GM12878 (cell line): ENCODE measurements at places on chromosomes 3 and 15. TPM values are rescaled to one million over a fixed set of nuclear protein-coding genes. Genes with fewer than 3 reads are reported as not detected.

DNA sequence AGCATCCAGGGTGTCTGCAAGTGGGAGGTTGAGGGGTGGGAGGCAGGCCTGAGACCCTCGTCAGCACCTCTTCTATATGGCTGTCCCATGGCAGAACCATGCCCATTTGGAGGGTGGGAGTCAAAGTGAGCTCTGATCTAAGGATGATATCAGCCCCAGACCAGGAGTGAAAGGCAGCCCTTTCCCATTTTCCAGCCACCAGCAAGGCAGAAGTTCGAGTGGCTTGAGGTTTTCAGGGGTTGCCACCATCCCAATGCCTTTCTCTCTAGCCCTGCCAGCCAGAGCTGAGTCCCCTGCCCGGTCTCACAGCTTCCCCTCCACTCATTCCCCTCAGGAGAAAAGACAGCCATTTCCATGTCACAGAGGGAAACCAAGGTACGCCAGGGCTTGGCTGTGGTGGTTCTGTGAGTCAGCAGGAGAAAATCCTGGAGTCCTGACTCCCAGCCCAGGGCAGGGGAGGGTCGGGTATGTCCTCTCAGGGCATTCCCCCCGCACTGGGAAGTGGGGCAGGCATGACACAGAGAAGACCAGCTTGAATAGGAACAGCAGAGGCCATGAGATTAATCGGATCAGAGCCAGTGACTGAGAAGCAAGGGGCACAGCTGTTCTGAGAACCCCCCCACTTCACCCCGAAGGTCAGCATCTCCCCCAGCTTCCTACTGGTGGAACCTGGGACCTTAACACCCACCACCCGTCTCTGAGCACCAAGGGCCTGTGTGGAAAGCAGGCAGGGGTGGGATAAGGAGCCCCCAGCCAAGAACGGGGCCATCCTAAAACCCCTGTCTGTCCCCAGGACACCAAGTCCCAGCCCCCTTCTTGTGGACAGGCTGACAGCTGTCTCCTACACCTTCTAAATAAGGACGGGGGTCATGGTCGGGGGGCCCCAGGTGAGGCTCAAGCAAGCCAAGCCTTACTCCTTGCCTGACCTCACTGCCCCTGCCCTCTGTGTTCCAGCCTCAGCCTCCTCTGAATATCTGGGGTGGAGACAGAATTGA, 965 bp upstream of the SLC38A3 start:
- DNase-seq: no peak

Gene NFKBIZ
- total RNA-seq: 27.0 and 27.3 TPM in 2 replicates

DNA sequence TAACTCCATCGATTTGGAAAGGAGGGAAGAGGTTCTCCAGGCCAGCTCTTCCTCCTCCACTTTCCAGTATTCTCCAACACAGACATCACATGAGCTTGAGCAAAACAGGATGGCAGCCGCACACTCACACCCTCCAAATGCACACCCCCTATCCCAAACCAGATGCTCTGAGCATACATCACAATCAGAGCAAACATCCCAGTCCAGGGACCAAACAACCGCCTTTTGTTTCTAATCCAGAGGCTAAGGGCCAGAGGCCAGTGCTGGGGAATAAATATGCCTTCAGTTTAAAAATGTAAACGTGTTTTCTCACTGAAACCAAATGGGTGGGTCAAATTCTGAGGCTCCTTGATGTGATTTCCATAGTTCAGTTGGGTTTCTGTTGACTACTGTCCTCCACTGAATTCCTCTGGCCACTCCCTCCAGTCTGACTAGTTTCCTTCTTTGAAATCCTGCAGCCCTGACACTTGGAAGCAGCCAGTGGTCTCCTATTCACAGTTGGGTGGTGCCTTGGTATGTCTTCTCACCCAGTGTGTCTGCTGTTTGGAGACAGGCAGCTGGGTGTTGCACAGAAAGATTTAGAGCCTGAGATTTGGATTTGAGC, 19.2 kb upstream of the MFGE8 start:
- DNase-seq: no peak

Gene TMEM45A
- total RNA-seq: 0.90 and 1.0 TPM in 2 replicates

GRCh38 chr3:117751651-117752050, 1042.1 kb downstream of the TUSC7 start:
- no peak for DNase-seq

- no peak for DNase-seq
Observed at GRCh38 chr3:134093956-134094355, 64.2 kb upstream of the SLCO2A1 start.

- no peak for DNase-seq
Observed at GRCh38 chr3:32340611-32341365, 50.9 kb upstream of the CMTM7 start.

GRCh38 chr15:57456559-57456958, 80.3 kb downstream of the CGNL1 start:
- DNase-seq: no peak

Gene COL8A1
- total RNA-seq: 0.10 and 0.13 TPM in 2 replicates

GRCh38 chr15:90674476-90674875, 42.7 kb upstream of the BLM start:
- DNase-seq: no peak

Gene DNAH12
- total RNA-seq: 0.05 and 0.19 TPM in 2 replicates

DNA sequence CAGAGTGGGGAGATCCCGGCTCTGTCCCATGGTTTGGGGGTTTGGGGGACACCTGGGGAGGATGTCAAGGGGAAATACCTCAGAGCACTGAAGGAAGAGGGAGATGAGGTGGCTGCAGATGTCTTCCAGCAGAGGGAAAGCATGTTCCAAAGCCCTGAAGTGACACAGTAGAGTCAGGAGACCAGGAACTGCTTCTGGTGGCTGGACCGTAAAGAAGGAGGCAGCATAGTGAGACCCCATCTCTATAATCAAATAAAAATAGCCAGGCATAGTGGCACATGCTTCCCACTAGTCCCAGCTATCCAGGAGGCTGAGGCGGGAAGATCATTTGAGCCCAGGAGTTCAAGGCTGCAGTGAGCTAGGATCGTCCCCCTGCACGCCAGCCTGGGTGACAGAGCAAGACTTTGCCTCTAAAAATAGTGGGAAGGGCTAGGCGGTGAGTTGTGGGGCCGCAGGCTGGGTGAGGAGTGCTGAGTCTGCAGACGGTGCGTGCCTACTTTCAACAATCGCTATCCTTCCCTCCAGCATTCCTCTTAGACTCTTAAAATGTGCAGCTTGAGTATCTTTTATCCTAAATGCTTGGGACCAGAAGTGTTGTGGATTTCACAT, 26.2 kb downstream of the HES1 start:
- no peak for DNase-seq

Gene GOLGA8O
- not detected in 2 replicates for total RNA-seq

GRCh38 chr3:45259133-45259532, 33.0 kb upstream of the TMEM158 start:
- DNase-seq: no peak

- peak; percentile 62 for DNase-seq
Observed at GRCh38 chr3:106172780-106173179, 304.0 kb upstream of the CBLB start.

DNA sequence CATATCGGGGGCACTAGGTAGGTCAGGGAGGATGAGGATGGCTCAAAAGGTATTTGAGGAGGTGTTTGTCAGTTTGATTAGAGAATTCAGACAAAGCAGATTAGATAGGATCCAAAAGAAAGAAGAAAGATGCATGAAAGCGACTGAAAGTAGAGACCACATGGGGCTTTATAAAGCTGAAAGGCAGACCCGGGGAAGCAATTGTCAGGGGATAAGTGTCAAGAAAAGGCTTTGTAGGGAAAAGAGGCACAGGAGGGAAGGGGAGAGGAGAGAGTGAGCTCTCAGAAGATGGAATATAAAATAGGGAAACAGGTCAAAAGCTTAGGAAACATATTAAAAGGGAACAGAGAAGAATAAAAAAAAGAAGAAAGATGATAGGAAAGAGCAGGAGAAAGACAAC, 308.2 kb upstream of the RORA start:
- DNase-seq: no peak

Gene STRIT1
- total RNA-seq: not detected in 2 replicates

Gene BOC
- total RNA-seq: 0.13 TPM in 1 of 2 replicates, not detected in the other

DNA sequence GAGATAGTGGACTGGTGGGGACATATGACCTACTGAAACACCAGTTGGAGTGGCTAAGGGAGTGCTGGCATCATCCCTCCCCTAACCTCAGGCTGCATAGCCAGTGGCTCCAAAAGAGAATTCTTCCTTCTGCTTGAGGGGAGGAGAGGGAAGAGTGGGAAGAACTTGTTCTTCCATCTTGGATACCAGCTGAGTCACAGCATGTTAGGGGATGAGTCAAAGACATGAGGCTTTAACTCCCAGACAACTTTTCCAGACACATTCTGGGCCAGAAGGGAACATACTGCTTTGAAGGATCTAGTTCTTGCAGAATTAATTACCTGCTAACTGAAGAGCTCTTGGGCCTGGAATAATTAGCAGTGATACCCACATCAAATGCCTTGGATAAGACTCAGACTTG, 36.8 kb upstream of the PEX5L start:
- DNase-seq: no peak

DNA sequence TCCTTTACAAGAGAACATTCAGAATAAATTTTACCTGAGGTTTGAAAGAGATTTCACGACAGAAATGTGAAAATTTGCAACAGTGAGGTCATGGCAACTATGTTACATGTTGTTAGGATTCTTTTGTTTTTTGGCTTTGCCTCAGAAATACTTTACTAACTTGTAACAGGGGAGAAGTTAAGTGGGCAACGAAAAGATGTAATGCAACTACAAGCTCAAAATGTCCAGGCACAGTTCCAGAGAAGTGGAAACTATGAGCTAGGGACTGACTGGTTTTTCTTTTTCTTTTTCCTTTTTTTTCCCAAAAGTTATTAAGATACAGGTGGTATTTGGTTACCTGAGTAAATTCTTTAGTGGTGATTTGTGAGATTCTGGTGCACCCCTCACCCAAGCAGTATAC, 111.5 kb upstream of the PPP2R3A start:
- DNase-seq: no peak

- DNase-seq: no peak
Observed at GRCh38 chr15:48861813-48862431, 16.0 kb upstream of the EID1 start.

GRCh38 chr15:97141360-97141759, 810.9 kb downstream of the NR2F2 start:
- no peak for DNase-seq

- no peak for DNase-seq
Observed at GRCh38 chr15:80697075-80697685, 2.1 kb downstream of the ABHD17C start.

DNA sequence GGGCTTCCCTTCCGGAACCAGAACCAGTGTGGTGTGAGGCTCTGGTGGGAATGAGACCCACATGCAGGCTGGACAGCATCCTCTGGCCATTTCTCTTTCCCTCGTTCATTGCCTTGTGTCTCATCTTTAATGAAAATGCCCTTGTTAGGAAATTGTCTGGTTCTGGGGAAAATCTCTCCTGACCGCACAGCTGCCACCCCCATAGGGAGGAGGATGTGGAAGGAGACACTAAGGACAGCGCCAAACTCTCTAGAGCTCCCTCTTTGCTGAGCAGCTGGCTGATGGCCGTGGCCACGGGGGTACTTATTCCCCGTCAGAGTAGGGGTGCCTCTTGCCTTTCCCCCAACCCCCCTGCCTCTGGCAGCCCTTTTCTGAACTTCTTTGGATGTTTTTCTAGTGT, 297.6 kb upstream of the C2CD4B start:
- DNase-seq: no peak

Gene RBP2
- not detected in 2 replicates for total RNA-seq

GRCh38 chr3:134904776-134905646, 110.0 kb downstream of the EPHB1 start:
- DNase-seq: peak; percentile 55

Gene CCR8
- total RNA-seq: 14.4 and 16.9 TPM in 2 replicates

GRCh38 chr15:98232761-98233160, 272.3 kb downstream of the ARRDC4 start:
- DNase-seq: no peak

DNA sequence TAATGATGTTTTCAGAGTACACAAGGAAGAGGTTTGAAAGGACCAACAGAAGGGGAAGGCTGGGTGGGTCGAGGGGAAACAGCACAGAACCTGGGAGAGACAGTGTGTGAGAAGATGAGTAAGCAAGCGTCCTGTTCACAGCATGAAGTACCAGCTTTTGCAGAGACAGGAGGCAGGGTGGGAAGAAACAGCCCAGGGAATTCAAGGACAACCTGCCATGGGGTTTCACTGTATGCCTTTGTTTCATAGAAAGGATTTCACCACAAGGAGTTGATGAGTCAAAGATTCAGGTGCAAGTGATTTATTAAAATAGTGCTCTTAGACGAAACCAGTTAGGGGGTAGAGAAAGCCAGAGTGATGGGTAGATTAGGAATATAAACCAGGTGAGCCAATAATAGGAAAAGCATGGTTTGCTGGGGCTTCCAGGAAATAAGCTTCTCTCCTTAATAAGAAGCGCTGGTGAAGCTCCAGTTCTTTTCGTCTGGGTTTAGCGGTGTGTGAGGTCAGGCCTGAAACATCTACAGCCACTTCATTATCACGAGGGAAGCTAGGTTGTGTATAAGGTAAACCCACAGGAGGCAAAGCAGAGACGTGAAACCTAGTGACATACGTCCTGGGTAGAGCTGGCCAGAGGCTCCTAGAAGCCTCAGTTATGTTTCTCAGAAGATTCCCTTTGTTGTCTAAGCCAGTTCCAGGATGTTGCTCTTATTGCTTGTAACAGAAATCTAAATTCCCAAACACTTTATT, 3.9 kb downstream of the HHLA2 start:
- DNase-seq: no peak

GRCh38 chr15:100833417-100834389, 45.9 kb upstream of the ALDH1A3 start:
- DNase-seq: no peak

DNA sequence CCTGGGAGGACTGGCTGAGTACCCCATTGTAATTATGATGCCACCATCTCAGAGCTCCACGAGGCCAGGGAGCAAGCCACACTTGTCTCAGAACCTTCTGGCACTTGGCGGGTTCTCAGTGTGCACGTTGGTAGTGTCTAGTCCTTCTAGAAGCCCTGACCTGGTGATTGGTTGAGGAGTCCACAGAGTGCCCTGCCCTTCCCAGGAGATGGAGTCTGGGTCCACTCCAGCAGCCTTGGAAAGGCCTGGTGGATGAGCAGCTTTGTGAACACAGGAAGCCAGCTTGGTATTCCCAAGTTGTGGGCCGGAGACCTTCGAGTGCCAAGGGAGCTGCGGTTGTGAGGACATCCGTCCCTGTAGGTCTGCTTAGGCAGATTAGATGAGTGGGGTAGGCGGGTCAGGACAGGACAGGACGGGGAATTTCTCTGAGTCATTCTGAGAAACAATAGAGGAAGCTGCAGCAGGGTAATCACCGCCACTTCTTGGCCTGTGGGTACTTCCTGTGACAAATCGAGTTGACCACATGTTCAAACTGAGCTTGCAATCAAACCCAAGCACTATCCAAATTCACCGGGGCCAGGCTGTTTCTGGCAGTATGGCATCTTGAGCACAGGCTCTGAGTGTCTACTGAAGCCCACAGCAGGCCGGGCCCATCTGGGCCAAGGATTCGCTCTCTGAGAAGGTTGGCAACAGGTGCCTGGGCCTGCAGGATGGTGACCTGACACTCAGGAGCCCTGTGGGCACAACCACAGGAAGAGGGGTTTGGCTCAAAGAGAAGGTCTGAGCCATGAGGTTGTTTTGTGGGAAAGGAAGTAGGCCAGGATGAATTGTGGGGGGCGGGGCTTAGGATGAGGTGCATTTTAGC, 71.5 kb upstream of the PLXNA1 start:
- peak; percentile 98 for DNase-seq

GRCh38 chr3:148319161-148319915, 378.4 kb upstream of the AGTR1 start:
- peak; percentile 89 for DNase-seq

- DNase-seq: peak; percentile 34
Observed at GRCh38 chr3:71011565-71012287, 571.8 kb downstream of the FOXP1 start.
